ENCODE measurements at places on chromosomes 4 and X.

DNA sequence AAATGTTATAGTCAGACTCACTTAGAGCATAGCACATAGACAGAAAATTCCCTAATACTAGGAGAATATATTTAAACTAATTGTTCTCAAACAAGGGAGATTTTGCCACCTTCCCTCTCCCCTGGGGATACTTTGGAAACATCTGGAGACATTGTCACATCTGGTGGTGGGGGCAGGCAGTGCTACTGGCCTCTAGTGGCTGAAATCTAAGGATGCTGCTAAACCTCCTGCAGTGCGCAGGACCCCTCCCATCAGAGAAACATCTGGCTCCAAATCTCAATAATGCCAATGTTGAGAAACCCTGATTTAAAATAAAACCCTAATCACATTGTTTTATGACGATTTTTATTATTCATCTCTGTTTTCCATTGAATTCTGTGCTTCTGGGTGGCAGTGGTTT is 244.9 kb downstream of the FRMPD4 start:
- DNase-seq = no peak

DNA sequence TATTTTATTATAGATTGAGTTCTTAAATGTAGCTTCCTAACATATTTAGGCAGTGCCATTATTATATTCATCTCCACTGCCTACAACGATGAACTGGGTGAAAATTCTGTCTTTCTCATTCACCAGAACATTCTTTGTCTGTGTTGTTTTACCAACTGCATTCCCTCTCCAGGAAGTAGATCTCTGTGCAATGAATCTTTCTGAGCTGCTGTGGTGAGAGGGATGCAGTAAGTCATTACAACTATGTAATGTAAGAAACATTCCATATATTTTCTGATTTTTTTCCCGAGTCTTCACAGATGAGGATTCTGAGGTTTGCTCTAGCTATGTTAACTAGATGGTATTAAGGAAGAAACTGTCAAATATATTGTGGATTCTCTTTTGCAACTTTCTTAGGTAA is 811.9 kb upstream of the PCDH7 start:
- no peak for DNase-seq

- no peak for DNase-seq
These were observed 497.6 kb downstream of the CCSER1 start for GRCh38 chr4:90624781-90625180.

GRCh38 chrX:118074196-118074595 is 42.4 kb downstream of the KLHL13 start:
- DNase-seq = no peak

DNA sequence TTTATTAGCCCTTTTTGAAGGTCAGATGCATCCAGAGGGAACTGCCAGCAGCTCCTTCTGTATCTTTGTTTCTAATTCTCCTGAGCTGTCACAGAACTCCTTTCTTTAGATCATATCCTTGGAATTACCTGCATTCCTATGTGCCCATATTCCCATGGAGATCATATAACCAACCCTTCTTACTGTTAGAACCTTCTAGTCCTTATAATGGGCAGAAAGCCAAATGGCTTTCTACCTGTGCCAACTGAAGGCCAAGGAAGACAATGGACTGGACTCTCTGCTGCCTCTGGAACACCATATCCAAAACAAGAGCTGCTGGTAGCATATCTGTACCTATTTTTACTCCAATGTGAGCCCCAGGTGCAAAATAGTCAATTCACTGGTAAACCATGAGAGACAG is 60.7 kb downstream of the TBC1D9 start:
- DNase-seq = no peak

DNA sequence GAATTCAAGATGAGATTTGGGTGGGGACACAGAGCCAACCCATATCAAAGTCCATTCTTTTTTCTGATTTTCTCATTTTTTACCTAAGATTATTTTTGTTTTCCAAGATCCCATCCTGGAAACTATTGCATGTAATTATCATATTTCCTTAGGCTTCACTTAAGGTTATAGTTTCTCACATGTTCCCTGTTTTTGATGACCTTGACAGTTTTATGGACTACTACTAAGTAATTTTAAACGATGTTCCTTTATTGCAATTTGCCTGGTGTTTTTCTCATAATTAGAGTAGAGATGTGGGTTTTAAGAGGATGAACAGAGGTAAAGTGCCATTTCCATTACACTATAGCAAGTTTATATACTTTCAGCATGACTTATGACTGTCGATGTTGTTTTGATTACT is 795.1 kb downstream of the FAT4 start:
- DNase-seq = no peak

DNA sequence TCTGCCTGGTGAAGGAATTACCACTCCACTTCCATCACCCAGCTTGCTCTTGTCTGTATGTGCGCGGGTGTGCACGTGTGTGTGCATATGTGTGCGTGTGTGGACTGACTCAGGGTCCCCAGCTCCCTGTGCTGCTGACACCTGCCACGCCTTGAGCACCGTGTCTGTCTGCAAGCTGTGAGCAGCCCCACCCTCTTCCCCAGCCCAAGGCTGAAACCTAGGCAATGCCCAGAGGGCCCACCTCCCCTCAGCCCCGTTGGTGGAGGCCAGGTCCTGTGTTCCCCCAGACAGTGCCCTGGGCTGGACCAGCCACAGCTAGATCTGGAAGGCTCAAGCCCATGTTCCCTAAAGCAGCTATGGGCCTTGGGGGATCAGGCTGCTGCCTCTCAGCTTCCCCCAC is 2.0 kb upstream of the CCNQ start:
- DNase-seq = no peak

- no peak for DNase-seq
These were observed 729 bp downstream of the GSX2 start for GRCh38 chr4:54100595-54101189.

DNA sequence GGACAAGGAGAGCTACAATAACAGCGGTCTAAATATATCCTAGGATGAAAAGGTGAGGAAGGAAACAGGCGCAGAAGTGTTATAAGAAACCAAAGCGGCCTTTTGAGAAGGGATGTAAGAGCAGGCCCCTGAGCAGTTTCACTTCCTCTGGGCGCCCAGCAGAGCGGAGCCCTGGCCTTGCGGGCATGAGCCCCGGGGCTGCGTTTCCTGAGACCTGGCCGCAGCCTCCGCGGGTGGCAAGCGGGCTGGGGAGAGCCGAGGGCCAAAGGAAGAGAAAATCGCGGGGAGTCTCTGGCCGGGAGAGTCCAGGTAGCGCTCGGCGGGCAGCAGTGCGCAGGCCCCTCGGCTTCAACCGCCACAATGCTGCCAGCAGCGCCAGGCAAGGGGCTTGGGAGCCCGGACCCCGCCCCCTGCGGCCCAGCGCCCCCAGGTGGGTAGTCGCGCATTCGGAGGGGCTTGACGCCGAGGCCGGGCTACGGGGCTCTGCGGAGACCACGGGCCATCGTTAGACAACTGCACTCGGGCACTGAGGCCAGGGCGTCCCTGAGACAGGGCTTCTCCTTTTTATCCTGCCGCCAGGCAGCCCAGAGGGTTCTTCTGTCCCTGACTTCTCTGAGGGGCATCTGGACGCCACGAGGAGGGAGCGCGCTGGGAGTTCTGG is at the start of gene BANK1:
Gene BANK1 (plus strand): TSS at position 210 of the 661 bp plus-strand sequence. CDS start 151 bp downstream, at position 361.
- peak; percentile 27 for DNase-seq

GRCh38 chr4:74823194-74823593 is 28.9 kb upstream of the BTC start:
- DNase-seq = no peak

- peak; percentile 35 for DNase-seq
These were observed 3.3 kb upstream of the HAUS3 start for GRCh38 chr4:2245057-2245786.
